ENCODE measurements at places on chromosomes 1 and 21.

GRCh38 chr1:41571041-41571440, 86.6 kb upstream of the EDN2 start:
- DNase-seq = no peak

GRCh38 chr1:225209153-225209552, 218.7 kb downstream of the LBR start:
- DNase-seq = no peak

GRCh38 chr21:39518847-39519210, 67.1 kb downstream of the SH3BGR start:
- no peak for DNase-seq

DNA sequence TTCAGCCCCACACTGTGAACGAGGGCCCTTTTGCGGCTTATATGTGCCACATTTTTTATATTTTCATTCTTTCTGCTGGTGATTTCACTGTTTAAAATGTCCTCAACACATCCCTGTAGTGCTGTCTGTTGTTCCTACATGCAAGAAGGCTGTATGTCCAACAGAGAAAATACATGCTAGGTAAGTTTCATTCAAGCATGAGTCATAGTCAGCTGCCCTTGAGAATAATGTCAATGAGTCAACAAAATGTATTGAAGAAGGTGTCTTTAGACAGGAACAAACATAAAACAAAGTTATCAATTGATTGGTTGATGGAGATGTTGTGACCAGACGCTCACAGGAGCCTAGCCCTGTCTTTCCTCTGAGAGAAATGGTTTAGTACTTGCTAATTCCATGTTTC, 553.4 kb downstream of the PLPP3 start:
- DNase-seq = no peak

DNA sequence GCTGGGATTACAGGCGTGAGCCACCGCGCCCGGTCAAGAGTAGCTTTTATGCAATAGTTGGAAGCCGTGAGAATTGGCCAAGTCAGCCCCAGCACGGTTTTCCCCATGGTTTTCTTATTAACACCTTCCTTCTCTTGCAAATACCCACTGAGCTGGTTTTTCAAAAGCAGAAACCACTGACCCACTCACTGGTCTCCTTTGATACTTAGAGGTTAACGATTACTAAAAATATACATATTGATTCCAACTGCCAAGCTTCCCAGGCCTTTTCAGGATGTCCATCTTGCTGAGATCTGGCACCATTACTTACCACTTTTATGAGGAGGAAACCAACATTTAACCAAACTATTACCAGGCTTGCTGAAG, 25.9 kb upstream of the TARDBP start:
- no peak for DNase-seq

DNA sequence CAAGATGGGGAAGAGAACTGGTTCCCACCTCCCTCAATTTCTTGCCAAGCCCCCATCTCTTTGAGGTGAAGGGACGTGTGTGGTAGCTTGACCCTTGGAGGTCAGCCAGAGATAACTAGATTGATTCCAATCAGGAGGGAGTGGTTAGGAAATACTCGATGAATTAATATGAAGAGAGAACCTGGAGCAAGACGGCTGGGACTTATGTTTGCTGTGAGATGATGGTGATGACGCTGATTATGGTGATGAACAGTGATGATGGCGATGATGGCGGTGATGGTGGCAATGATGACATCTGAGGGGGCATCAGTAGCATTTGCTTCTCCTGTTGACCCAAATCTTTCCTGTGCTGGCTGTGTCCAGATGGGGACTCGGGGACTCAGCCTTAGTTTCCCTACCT, 724 bp downstream of the PADI1 start:
- no peak for DNase-seq

DNA sequence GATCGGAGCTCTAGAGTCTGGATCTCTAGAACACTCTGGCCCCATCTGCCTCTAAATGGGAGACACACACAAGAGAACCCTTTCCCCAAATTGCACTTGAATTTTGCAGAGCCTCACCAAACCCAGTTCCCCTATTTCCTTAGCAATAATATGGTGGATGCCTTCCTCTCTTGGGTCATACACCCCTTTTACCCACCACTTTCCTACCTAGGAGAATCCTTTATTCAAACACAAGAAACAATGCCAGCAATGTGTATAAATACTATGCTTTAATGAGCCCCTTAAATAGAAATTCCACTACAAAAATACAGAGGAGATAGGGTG, 760 bp upstream of the SF3B4 start:
- DNase-seq = no peak

- no peak for DNase-seq
Observed at GRCh38 chr1:244801246-244801645, 34.2 kb upstream of the COX20 start.

DNA sequence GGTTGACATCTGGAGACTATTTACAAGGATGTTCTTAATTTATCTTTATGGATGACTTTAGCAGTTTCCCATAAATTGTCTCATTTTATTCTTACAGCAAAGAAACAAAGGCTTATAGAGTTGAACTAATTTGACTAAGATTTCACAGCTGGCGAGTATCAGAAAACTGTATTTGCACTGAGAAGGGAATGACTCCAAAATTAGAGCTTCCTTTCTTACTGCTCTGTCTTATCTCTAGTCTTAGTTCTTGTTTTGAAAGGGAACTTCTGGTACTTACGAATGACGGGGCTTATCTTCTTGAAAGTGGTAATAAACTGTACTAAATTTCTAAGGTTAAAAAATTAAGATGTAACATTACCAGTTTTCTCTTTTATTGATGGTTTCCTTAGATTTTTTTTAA, 13.6 kb downstream of the CNST start:
- no peak for DNase-seq

- DNase-seq = no peak
Observed at GRCh38 chr1:14888374-14888773, 265.2 kb upstream of the TMEM51 start.

- no peak for DNase-seq
Observed at GRCh38 chr1:23211955-23212354, 5.3 kb downstream of the HTR1D start.

- DNase-seq = peak; percentile 94
Observed at GRCh38 chr1:30743584-30744059, 14.0 kb downstream of the LAPTM5 start.

DNA sequence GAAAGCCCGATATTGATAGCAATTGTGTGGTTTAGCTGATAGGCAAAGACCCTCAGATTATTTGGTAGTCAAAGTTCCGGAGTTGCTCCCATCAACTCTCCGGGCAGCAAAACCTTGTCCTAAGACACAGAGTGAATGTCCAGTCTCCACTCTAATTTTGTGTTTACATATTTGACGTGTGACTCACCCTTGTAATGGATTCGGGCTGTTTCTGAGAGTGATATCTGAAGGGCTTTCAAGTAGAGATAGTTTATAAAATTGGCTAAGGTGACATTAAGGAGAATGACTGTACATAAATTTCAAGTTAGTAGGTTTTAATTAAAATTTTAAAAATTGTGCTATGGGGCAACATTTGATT, 154.2 kb downstream of the CNIH3 start:
- DNase-seq = no peak

DNA sequence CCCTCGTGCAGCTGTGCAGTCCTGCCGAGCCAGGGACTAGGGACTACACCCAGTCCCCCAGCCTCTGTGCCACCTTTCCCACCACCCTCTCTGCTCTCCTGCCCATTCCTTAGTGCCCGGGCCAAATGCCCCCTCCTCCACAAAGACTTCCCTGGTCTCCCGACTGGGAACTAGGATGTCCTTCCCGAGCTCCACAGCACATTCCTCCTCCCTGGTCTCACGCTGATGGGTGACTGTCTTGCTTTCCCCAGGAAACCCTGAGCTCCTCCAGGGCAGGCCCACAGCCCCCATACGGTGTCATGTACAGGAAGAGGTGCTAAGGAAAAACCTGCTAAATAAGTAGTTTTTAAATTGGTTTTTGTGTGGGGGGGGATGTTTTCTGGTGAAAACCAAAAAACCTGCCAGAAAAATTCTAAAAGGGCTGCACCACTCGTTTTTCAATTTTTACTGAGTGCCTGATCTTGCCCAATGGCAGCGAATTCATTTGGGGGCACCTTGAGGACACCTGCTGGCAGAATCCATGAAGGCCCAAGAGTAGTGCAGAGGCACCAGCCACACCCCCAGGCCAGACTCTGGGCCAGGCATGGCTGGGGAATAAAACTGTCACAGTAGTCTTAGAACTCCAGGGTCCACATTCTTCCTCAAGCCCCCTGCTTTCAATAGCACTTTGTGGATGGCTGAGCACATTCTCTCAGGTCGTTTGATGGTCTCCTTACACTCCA, 50.4 kb downstream of the GLIS1 start:
- no peak for DNase-seq

DNA sequence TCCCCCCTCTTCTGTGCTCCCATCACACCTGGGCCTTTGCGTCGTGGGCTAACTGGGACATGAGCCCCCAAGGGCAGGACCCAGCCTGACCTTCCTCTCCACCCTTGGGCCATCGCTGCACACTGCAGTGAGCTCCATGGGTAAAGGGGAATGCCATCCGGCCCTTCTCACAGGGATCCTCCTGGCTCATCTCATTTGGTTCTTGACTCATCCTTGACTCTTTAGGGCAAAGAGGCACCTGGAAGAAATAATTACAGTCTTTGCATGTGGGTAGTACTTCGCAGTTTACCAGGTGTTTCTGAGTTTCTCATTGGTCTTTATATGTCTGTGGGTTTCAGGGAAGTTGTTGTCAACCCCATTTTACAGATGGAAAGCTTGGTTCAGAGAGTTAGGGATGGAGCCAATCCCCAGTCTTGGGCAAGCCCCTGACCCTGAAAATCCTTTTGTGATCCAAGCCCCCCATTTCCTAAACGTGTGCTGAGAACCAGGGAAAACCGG, 59.3 kb upstream of the ID3 start:
- no peak for DNase-seq

DNA sequence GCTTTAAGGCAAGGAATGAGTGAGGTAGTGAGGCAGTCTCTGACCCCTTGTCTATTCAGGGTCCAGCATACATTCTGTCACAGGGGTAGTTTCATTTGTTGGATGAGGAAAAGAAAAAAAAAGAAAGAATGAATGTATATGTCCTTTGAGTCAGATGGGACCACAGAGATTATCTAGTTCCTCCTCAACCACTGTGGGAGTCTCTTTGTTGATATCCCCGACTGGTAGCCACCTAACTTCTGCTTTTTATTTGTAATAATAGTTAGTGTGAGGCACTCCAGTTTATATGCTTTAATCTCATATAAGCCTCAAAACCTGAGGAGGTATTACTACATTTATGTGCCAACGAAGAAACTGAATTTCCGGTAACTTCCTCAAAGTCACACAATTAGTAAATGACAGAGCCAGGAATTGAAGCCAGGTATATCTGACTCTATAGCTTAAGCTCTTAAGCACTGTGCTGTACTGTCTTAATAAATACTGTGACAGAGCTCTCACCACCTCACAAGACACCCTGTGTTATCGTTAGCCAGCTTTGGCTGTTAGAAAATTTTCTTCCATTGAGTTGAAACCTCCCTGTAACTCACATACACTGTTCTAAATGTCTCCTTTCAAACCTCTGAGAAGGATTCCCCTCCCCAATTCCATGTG, 82.2 kb downstream of the MDM4 start:
- no peak for DNase-seq

- DNase-seq = no peak
Observed at GRCh38 chr1:170001266-170001665, 73.2 kb downstream of the KIFAP3 start.

GRCh38 chr1:229271448-229272159, 693 bp downstream of the RAB4A start:
- DNase-seq = no peak

DNA sequence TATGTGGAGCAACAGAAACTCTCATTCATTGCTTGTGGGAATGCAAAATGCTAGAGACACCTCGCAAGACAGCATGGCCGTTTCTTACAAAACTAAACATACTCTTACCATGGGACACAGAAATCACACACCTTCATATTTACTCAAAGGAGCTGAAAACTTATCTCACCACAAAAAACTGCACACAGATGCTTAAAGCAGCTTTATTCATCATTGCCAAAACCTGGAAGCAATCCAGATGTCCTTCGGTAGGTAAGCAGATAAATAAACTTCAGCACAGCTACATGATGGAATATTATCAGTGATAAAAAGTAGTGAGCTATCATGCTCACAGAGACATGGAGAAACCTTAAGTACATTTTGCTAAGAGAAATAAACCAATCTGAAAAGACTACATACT, 124.3 kb downstream of the RERE start:
- no peak for DNase-seq

DNA sequence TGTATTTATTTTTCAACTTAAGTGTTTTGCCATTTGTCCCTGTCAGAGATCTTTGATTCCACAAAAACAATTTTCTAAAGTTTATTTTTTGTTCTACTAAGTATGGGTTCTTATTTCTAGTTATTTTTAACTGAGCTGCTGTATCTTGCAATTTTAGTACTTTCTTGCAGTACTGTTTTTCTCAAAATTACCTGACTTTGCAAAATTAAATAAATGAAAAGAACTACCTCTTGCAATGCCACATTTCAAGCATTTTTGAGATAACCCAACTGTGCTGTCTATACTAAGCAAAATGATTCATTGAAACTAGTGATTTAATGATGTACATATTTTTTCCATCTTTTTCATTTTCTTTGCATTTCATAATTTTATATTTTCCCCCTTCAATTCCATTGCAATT, 71.5 kb upstream of the ADGRL2 start:
- no peak for DNase-seq

DNA sequence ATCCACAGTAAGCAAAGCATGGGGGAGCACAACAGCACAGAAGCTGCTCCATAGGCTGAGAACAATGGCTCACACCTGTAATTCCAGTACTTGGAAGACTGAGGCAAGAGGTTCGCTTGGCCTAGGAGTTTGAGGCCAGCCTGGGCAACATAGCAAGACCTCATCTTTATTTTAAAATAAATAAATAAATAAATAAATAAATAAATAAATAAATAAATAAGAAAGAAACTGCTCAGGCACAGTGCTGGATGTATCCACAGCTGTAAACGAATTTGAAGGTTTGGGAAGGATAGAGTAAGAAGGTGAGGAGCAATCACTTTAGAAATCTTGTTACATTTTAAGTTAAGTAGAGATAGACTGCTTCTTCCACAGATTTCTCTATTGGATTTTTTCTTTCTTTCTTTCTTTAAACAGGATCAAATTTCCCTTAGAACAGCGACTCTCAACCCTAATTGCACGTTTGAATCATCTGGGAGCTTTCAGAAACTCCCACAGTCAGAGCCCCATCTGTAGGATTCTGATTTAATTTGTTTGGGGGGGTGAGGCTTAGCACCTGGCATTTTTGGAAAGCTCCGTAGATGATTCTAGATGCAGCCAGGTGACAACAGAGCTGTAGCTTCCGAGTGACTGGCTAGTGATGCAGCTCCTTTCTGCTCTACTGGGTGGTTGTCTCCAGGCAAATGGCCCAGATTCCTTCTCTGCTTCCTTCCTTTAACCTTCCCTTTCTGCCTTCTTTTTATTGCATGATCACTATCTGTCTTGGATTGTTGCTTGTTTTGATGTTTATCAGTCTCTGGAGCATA, 53.5 kb downstream of the S1PR1 start:
- peak; percentile 47 for DNase-seq

- DNase-seq = no peak
Observed at GRCh38 chr1:3714284-3714741, 37.9 kb upstream of the CCDC27 start.

DNA sequence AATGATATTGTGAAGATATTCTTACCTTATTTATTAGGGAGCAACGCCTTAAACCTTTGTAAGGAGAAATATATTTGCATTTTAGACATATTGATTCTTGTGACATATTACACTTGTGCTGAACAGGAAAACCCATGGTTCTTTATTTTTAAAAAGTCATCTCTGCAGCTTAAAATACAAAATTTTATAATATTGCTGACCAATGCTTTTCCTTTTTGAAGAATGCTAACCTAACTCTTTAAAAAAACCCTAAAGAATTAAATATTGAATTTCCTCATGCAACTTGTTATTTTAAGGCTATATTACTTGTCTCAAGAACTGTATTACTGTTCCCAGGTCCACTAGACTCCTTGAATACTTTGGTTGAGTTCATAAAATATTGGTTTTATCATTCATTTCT, 99.0 kb downstream of the NEK7 start:
- no peak for DNase-seq

Measured in NCI-H2171 (cell line).